ENCODE measurements at places on chromosomes 4 and X.

- no peak for DNase-seq
These were observed 1343.8 kb upstream of the IGFBP7 start for GRCh38 chr4:58453956-58454355.

GRCh38 chrX:65528705-65529340 lies 5.8 kb downstream of the LAS1L start:
- peak; percentile 30 for DNase-seq

DNA sequence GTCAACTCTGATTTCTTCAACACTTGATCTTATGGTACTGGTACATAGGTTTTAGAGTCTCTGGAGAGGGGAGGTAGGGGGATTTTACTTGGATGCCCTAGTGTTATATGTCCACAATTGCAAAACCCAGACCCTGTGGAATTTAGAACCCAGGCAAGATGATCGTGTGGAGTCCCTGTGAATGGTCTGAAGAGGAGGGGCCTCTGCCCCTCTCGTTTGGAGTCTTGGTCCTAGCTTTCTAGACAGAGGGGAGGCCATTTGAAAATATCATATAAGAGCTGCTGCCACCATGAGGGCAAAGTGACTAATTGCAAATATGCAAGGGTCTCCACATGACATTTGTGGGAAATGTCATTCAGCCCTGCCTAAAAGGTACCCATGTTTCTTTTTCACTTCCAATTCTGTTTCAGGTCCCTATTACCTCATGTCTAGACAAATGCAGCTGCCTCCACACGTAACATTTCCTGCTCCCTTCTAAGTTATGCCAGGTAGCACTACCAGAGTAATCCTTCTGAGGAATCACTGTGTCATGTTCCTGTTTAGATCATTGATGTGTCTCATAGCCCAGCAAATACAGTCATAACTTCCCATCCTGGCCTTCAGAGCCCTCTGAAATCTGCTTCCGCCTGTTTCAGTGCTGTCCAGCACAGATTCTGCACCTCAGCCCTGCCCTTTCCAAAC lies 126.8 kb downstream of the KLHL8 start:
- DNase-seq, result peak; percentile 18

- DNase-seq, result no peak
These were observed 80.0 kb downstream of the ALPK1 start for GRCh38 chr4:112377171-112377570.

GRCh38 chr4:36944232-36944631 lies 300.3 kb upstream of the NWD2 start:
- DNase-seq, result no peak

DNA sequence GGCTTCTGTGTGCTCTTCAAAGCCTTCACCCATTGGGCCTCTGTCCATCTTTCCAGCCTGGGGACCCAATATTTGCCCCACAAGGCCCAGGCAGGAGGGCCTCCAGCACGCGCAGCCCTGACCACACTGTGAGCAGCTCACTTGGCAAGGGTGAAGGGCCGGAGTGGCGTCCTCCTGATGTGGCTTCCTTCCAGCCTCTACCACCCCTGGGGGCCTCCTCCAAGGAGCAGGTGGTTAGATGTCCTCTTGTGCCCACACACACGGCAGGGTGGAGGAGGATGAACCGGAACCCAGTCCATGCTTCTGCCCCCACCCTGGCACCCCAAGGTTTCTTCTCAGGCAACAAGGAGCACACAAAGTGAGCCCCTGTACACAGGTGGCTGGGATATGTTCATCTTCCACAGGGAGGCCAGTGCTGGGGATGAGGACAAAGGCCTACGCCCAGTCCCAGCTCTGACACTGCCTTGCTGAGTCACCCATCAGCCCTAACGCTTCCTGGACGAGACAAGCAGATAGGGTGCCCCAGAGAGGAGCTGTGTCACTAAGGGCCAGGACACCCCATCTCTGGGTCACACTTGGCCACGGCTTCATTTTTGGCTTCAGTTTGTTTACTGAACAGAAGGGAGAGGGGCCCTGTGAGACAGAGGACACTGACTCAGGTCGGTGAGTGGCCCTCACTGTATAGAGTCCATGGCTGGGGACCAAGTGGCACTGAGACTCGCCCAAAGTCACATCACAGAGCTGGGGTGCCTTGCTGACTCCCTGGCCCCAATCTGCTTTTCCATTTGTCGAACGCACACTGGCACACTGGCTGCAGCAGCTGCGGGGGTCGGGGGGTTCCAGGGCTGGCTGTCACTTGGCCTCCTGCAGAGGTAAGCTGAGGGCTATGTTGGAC lies 1.9 kb downstream of the UBL4A start:
- DNase-seq, result no peak

- DNase-seq, result no peak
These were observed 4.8 kb downstream of the CXCL3 start for GRCh38 chr4:74033739-74034138.

GRCh38 chr4:95129821-95130311 lies 372.1 kb downstream of the BMPR1B start:
- DNase-seq, result no peak

DNA sequence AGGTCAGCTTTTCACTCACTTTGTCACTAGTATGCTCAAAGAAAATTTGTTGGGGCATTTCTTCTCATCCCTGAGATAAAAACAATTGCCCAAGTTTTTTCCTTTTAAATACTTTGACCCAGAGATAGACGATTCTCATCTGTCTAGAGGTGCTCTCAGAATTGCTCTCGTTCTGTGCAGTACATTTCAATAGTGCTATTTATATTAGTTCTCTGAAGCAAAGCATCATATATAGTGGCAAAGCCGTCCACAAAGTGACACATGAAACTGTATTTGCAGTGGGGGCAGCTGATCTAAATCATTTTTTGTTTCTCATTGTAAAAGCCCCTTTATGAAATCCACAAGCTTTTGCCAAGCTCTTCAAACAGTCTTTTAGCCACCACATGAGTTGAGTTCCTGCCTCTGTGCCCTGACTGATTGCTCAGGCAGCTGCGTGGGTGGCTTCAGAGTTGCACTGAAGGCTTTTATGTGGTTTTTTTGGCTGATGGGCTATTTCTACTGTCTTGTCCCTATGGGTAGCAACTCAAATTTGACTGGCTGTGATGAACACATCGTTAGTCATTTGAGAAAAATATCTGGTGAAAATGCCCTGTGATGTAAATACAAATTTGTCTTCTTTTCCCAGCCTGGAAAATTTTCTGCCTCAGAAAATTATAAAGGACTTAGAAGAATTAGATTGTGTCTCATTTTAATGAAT lies 119.1 kb upstream of the OTUD4 start:
- DNase-seq, result peak; percentile 77

DNA sequence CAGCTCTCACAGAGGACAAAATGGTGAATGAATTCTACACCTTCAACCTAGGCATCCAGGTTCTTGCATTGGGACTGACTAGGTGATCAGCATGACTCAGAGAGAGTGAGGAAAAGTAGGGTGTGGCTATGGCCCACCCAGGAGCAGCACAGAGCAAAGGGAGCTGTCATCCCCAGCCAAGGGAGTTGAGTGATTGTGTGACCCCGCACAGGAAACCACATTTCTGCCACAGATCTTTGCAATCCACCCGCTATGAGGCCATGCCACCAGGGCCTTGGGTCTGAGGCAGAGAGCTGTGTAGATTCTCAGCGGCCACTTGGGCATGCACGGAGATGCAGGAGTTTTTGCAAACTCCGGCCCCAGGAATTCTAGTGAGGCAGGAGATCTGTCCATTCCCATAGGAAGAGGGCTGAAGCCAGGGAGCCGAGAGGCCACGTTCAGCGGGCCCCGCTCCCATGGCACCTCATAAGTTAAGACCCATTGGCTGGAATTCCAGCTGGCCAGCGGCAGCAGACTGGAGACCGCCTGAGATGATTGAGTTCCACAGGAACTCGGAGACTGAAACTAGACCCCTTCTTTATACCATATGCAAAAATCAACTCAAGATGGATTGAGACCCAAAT lies 75.9 kb downstream of the NAA11 start:
- no peak for DNase-seq

GRCh38 chrX:18649498-18649951 lies 22.4 kb downstream of the RS1 start:
- no peak for DNase-seq

DNA sequence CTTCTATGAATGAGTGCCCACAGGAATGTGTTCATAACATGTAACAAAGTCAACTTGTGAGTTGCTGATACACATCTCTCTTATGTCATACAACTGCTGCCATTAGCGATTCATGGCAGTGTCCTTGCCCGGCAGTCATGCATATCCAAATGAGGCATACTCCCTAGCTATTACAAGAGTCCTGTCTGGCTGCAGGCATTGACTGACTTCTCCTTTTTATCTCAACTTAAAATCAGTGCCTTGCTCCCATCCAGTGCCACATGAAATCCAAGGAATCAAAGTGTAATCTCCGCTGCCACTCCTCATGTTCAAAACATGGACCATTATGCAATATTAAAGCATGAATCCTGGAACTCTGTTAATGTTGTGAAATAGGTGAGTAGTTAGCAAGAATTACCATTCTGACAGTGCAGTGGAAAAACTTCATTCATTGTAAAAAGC lies 348.9 kb upstream of the FTHL17 start:
- no peak for DNase-seq

DNA sequence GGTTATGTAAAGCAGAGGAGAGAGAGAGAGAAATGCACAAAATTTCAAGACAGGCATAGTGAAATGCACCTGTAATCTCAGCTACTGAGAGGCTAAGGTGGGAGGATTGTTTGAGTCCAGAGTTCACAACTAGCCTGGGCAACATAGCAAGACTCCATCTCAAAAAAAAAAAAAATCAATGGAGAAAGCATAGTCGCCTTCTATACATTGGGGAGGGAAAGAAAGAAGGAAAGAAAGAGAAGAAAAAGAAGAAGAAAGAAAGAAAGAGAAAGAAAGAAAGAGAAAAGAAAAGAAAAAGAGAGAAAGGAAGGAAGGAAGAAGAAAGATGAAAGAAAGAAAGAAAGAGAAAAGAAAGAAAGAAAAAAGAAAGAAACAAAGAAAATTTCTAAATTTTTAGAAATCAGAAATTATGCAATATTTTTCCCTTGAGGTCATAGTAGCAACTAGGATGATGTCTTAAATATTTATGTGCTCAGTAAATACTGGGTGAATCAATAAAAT lies 53.4 kb downstream of the DKK2 start:
- no peak for DNase-seq

- DNase-seq, result no peak
These were observed 4.5 kb upstream of the ACE2 start for GRCh38 chrX:15605226-15605625.

- no peak for DNase-seq
These were observed 204.5 kb downstream of the SLC7A11 start for GRCh38 chr4:138037696-138038095.

DNA sequence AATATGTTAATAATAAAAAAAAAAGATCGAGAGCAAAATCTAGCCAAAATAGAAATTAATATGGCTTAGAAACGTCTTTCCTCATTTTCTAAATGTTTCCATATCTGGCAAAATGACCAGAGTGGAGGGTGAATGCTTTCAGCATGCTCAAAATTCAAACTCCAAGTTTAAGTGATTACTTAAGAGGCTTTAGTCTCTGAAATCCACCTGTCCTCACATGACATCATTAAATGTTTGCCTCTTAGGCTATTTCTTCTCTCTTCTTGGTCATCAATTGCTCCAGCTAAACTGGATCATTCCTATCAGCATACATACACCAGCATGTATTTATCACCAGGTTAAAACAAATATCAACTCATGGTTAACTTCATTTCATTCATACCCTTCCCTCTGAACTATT lies 54.5 kb upstream of the ATXN3L start:
- no peak for DNase-seq

GRCh38 chr4:159055833-159056232 lies 47.0 kb upstream of the RAPGEF2 start:
- no peak for DNase-seq

DNA sequence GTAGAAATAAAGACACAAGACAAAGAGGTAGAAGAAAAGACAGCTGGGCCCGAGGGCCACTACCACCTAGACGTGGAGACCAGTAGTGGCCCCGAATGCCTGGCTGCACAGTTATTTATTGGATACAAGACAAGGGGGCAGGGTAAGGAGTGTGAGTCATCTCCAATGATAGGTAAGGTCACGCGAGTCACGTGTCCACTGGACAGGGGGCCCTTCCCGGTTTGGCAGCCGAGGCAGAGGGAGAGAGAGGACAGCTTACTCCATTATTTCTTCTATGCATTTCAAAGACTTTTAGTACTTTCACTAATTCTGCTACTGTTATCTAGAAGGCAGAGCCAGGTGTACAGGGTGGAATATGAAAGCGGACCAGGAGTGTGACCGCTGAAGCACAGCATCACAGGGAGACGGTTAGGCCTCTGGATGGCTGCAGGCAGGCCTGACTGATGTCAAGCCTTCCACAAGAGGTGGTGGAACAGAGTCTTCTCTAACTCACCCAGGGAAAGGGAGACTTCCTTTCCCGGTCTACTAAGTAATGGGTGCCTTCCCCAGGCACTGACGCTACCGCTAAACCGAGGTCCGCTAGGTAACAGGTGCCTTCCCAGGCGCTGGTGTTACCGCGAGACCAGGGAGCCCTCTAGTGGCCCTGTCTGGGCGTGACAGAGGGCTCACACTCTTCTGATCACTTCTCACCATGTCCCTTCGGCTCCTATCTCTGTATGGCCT lies 44.9 kb downstream of the ZBTB49 start:
- peak; percentile 63 for DNase-seq

GRCh38 chrX:39493168-39493567 lies 604.6 kb downstream of the BCOR start:
- no peak for DNase-seq

DNA sequence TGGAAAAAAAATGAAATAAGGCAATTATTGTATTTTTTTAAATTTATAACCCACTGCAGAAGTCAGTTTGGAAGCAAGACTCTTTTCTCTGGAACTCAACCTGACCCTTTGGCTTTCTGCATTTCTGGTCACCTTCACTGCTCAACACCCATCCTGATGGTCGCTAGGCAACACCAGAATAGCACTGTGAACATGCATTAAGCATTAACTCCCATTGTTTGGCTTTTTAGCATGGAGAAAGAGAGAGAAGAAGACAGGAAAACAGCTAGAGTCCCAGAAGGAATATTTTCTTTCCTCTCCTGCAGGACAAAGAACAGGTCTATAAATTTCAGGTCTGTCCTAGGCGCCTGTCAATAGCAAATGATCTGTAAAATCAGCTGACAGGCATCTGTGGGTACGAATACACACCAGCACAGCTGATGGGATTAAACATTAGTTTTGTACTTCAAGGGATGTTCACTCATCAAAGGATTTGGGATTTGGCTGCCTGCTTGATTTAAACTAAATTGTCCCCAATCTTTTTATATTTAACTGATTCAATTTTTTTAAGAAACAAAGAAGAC lies 137.2 kb upstream of the ETNPPL start:
- no peak for DNase-seq

DNA sequence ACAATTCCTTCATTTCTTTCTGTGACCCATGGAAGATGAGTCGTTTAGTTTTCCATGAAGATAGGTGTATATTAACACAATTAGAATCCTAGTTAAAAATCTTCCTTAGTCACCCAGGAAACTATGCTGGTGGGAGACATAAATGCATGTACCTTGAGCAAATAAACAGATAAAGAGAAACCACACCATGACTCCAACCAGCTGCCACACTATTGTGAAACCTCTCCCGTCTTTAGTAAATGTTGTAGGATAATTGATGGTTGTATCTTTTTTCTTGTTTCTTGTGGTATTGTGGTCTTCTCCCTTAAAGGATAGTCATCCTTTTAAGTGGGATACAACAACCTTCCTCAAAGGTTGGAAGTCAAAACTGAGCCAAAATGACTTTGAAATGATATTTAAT lies 103.8 kb upstream of the LEF1 start:
- no peak for DNase-seq

- DNase-seq, result no peak
These were observed 27.7 kb downstream of the STEEP1 start for GRCh38 chrX:119537487-119537886.

GRCh38 chr4:153110739-153111138 lies 93.5 kb upstream of the TRIM2 start:
- no peak for DNase-seq

All from stimulated activated CD4-positive, alpha-beta T cell treated with anti-CD3 and anti-CD28 coated beads, Interleukin-4, amount 100 ng/mL, for 48 hours (primary cell).